ENCODE measurements at places on chromosomes 16 and 17. TPM values are rescaled to one million over a fixed set of nuclear protein-coding genes. Genes with fewer than 3 reads are reported as not detected.

- DNase-seq: no peak
Observed at GRCh38 chr16:71373073-71373472, 14.6 kb downstream of the CALB2 start.

Gene SPIRE2
- polyA plus RNA-seq: 3.1 TPM

DNA sequence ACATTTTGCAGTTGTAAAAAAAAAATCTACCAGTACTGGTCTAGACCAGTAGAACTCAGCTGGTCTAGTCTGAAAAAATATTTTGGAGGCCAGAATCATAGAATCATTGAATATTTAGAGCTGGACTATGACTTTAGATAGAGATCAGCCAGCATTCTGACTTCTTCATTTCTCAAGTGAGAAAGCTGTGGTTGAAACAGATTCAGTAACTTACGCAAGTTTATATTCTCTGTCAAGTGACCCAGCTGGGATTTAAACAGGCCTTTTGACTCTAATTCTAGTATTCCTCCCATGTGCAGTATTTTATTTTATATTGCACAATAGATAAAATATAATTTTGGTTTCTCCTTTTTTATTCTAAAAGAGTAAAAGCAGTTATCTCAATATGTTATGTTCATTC, 4.9 kb downstream of the TNRC6A start:
- no peak for DNase-seq

GRCh38 chr17:40473573-40474365, 27.7 kb downstream of the TNS4 start:
- no peak for DNase-seq

Gene PABPN1L
- polyA plus RNA-seq: not detected

Gene NPIPB9
- 2.6 TPM for polyA plus RNA-seq

Gene NOS2
- polyA plus RNA-seq: 2.1 TPM

- no peak for DNase-seq
Observed at GRCh38 chr16:47204736-47205504, 61.2 kb upstream of the NETO2 start.

DNA sequence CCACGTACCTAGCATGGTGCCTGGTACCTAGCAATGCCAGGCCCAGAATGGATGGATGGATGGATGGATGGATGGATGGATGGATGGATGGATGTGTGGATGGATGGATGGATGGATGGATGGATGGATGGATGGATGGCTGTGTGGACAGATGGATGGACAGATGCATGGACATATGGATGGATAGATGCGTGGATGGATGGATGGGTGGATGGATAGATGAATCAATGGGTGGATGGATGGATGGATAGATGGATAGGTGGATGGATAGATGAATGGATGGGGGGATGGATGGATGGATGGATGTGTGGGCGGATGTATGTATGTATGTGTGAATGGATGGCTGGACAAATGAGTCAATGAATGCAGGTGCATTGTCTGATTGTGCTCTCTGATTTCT, 12.6 kb downstream of the GPR139 start:
- no peak for DNase-seq
